ENCODE measurements at places on chromosomes 3 and 15.

GRCh38 chr15:78272776-78273175 lies 8.4 kb downstream of the DNAJA4 start:
- no peak for DNase-seq

DNA sequence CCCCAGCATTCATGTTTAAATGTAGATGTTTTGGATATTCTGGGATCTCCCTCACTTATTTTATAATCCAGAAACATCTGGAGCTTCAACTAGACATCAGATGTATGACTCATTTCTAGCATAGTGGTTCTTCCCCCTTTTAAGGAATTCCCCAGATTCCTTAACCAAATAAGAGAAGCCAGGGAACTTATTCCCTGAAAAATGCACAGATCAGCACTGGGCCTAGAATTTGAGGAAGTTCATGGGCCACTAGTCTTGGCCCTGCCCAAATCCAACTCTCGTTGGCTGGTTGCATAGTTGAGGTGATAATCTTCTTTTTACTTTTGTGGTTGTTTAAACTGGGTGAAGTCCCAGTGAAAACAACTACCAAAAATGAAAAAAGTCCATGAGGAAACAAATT lies 20.4 kb downstream of the RARRES1 start:
- DNase-seq, result no peak

DNA sequence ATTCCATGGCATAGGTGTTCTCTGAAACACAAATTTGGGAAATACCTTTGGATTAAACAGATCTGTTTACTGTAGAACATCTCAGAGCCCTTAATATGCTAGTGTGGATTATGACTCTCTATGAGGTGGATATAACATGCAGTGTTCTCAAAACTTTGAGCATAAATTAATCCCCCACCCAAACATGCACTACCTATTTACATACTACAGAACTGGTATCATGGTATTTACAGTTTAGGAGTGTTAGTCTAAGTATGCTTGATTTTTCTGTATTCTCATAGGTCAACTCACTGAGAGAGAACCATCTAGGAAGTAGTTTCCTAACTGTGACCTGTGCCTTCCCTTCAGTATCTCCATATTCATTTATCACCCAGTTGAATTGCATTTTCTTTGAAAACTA lies 30.9 kb upstream of the ZNF609 start:
- DNase-seq, result no peak

DNA sequence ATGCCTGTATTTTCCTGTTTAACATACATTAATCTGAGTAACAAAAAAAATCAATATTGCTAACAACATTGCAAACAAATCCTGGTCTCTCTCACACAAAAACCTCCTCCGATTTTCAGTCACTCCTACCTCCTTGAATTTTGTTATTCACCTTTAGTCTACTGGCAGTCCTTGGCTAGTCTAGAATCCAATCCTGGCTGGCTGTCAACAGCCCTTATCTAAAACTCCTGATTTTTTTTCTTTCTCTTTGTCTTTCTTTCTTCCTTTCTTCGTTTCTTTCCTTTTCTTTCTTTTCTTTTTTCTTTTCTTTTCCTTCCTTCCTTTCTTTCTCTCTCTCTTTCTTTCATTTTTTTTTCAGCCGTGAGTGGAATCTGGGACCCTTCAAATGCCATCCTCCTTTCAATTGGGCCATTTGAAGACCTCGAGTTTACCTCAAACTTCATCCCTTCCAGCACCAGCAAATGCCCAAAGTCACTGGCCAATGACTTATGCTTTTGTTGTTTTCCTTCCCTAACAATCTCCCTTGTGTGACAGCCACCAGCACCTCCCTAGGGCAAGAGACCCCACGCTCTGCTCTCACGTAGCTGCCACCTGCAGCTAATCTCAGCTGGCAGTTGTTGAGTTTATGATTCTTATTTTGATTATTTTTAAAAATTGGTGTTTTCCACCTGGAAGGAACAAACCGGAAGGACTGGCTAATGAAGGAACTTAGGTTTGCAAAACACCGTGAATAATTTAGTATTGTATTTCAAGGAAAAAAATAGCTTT lies 6.8 kb upstream of the ONECUT1 start:
- DNase-seq, result no peak

DNA sequence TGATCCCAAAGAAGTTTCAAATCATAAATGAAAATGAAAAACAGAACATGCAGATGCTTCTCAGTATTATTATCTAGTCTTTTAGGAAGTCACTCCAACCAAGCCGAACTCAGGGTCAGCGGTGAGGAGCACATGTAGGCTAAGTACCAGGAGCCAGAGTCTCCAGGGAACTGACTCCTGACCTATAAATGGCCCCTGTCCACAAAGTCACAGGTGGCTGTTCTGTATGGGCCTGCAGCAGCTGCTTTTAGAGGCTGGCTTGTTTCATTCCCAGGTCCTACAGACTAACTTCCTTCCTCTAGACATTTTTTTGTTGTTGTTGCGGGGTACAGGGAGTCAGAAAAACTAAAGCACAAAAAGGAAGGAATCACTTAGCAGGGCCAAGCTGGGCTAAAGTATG lies 54.6 kb downstream of the DAPK2 start:
- DNase-seq, result no peak

GRCh38 chr3:171219258-171219657 lies 192.7 kb upstream of the SLC2A2 start:
- DNase-seq, result no peak

- DNase-seq, result no peak
These were observed 112.5 kb upstream of the CADPS start for GRCh38 chr3:62987721-62988120.

DNA sequence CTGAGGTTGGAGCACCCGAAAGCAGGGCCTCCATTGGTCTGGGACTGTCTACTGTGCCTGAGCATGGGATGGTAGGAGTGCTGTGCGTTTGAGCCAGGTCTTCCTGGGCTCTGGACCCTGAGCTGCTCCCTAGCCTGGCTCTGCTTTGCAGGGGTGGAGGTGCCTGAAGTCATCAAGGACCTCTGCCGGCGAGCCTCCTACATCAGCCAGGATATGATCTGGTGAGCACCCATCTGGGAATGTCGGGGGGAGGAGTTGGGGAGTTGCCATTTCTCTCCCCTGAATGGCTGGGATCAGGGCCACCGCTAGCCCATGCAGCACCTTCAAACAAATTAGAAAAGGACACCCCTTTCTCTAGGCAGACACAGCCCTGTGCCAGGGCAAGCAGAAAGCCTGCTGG lies 20.7 kb downstream of the DUOX1 start:
- no peak for DNase-seq

- DNase-seq, result no peak
These were observed 790 bp downstream of the SKOR1 start for GRCh38 chr15:67825881-67826716.

DNA sequence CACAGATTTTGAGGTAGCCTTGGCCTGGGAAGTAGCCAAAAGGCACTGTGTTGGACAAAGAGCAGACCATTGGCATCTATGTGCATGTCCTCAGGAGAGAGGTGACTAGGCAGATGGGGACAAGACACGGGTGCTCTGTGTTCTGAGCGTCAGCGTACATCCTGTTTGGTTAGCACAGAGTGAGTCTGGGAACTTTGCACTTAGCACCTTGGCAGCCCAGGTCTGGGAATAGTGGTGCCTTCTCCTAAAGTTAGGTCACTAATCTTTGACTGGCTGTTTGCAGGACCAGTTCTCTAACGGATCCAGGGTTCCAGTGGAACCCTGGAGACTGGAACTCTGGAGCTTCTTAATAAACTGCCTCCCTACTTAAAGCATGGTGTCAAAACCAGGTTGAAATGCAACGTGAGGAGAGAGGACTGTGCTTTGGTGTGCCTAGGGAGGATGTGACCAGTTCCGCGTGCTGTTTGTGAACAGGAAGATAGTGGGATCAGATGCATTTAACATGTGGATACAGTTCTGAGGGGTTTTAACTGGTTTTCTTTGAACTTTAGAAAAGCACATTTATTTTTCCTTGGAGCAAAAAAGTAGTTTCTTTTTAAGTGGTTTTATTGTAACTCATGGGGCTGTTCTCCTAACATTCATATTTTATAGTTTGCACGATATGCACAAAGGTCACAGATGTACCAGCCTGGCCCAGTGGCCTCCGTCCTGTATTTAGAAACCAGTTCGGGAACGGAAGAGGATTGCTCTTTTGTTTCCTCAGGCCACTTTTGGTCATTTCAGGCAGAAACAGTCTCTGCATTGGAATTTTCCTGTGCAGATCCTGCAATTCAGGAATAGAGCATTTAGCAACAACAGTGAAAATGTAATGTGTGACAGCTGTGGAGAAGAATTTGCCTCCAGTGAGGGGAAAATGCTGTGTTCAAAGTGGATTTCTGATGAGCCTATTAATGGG lies 48.8 kb downstream of the ABHD2 start:
- no peak for DNase-seq

- no peak for DNase-seq
These were observed 25.8 kb upstream of the ADPGK start for GRCh38 chr15:72809329-72809728.

DNA sequence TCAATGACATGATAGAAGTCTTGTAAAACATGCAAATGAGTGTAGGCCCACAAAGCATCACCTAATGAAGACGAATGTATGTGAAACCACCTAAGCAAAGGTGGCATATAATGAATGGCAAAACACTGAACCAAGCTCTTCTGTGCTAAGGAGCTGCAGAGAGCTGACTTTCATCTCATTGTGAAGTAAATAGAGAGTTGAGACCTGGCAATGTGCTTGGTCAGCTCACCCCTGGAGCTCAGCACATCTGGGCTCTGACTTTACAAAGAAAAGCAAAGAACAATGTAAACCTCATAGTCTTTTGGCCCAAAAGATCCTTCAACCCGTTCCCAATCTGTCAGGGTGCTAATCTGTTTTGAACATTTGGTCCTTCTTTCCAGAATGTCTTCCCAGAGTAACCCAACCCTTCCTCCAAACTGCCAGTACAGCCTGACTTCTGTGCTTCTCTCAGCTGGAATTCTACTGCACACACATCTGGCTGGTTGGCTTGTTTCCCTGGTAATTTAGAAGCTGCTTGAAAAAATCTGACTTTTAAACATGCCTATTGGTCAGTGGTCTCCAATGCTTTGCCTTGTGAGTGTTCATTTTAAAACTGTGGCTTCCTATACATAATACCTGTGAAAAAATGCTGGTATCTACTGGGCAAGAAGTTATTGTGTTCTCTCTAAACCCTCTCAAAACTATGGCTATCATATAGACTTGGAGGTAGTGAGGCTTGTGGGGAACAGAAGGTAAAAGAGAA lies 101.7 kb downstream of the CD200R1L start:
- no peak for DNase-seq

DNA sequence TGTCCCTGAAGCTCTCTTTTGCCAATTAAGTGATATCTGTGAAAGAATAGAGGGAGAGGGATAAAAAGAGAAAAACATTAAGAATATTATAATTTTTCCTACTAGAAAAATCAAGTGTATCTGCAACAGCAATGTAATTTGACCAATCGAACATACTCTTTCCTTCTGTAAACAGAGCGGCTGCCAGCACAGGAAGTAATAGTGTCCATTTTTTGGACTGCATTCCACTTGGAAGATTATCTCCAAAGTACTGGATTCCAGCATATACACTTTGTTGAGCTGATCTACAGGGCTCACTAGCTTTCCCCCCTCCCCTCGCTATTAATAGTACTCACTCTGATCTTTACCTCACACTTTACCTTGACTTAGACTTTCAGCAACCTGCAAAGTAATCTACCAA lies 90.4 kb downstream of the SUCLG2 start:
- no peak for DNase-seq

GRCh38 chr15:84979651-84980050 lies 2.0 kb upstream of the PDE8A start:
- DNase-seq, result no peak

DNA sequence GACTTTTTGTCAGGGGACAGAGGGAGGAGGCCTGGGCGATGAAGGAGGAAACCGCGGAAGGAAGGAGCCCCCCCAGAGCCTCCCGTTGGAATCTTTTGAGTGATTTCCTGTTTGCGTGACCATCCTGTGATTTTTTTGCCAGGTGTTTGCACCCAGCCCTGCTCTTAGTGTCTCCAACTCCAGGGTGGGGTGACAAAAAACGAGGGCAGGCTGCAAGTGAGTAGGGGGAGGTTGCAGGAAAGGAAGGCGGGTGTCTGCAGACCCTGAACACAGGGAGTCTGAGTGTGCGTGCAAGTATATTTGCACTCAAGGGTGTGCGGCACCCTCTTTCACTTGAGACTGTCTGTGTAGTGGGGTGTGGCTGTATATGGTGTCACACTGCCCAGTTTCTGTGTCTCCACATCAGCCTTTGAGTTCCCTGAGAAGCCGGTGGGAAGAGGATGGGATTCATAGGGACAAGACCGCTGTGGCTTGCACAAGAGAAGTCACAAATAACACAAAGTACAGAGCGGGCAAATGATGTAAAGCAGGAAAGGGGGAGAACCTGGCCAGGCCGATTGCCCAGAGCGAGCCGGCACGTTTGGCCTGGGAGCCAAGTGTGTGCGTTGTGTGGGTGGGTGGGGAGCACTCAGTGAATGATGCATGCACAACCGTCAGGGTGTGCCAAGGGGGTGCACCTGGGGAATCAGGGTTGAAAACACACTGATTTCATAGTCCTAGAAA lies 6.6 kb downstream of the ISLR2 start:
- DNase-seq, result no peak

DNA sequence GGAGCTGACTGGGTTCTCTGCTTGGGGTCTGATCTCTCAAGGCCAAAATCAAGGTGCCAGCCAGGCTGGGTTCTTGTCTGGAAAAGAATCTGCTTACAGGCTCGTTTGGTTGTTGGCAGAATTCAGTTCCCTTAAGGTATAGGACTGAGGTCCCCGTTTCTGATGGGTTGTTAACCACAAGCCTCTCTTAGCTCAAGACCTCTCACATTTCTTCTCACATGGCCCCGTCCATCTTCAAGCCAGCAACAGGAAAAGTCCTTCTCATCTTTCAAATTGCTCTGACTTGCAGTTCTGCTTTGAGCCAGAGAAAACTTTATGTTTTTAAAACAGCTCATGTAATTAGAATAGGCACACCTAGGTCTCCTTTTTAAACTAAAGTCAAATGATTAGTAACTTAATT lies 20.4 kb downstream of the UACA start:
- DNase-seq, result no peak

DNA sequence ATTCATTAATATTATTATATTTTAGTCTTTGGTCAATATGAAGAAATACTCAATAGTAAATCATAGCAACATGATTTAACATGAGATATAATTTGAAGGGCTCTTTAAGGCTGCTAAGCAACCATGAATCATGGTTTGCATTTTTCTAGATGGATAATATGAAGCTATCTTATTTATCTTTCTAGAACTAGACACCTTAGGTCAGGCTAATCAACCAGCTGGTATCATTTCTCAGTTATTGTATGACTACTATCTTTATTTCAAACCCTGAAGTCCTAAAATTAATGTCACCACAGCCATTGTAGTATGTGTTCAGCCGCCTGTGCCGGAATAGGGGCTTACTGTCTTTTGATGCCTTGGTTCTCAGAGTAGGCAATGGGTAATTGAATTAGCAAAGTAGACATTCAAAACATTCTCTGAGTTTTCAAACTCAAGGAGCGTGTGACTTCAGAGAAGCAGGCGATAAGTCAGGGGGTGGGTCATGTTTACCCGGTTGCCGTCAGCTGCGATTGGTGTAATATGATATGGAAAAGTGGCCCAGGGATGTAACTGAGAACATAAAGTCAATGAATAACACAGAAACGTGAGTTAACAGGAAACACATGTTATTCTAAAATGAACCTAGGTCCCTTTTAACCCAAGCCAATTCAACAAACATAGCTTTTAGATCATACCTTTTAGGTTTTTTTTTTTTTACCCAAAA lies 93.4 kb upstream of the CTDSPL start:
- no peak for DNase-seq

GRCh38 chr15:40958146-40958545 lies 4.9 kb downstream of the CHAC1 start:
- no peak for DNase-seq

GRCh38 chr3:166917437-166917836 lies 462.7 kb downstream of the ZBBX start:
- DNase-seq, result no peak

All from stimulated activated CD4-positive, alpha-beta T cell treated with anti-CD3 and anti-CD28 coated beads, Interleukin-2, amount 100 ng/mL, for 24 hours (primary cell).